GM23248 (cell line): ENCODE measurements at places on chromosomes 6 and 20.

- no peak for DNase-seq
Measured at GRCh38 chr6:161624111-161624510, 350.2 kb upstream of the AGPAT4 start.

DNA sequence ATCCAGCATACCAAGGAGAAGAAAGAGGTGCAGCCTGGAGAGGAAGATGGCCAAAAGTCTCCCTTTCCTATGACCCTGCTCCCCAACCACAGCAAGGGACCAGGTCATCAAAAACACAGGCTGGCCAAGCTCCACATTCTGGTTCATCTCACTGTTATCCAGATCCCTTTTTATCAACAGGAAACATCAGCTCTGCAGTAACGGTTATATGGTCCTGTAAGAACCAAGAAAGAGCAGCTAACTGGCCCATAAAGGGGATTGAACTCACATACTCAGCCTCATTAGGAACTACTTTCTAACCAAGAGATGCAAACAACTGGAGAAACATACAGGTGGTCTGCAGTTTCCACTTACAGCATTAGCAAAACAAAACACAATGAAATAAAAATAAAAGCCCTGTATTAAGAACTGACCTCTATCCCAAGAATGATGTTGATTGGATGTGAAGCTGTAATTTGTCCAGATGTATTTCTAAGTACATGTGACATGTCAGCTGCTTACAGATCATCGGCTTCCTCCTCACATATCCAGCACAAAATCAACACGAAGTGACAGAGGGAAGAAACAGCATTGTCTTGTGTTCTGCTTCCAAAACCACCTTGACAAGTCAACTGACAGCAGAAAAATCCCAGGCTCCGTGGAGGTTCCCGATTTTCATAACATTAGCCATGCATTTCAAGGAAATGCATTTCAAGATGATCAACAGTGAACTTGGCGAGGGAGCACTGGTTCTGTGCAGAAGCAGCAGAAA, 557.2 kb upstream of the AGPAT4 start:
- no peak for DNase-seq

DNA sequence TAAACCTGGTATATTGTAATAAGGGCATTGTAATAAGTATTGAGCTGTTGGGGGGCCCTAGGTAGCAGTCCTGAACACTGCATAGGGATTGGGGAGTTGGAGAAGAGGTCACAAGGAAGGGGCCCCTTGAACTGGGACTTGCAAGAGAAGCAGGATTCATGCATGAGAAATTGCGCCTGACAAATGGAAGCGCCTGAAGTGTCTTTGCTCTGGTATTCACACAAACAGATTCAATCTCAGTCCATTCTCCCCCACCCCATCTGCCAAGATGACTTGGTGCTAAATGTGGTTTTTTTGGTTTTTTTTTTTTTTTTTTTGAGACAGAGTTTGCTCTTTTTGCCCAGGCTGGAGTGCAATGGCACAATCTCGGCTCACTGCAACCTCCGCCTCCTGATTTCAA, 87.1 kb downstream of the CAP2 start:
- no peak for DNase-seq

GRCh38 chr20:64166721-64167615, 2.7 kb downstream of the MYT1 start:
- peak; percentile 11 for DNase-seq

DNA sequence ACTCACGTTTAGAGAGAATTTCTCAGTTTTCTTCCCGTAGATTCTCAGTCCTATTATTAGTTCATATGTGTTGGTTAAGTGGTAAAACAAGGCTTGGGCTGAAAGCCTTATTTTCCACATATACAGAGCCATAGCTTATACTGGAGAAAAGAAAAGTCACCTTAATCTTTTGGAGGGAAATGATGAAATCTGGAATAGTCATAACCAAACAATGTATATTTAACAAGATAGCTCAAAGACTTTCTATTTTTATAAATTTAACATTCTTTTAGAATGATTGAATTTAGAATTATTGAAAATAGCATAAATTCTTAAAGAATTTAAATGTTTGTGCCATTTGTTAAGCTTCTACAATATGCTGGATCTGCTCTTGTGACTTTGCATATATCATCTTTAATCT, 85.8 kb downstream of the CDKAL1 start:
- peak; percentile 11 for DNase-seq

DNA sequence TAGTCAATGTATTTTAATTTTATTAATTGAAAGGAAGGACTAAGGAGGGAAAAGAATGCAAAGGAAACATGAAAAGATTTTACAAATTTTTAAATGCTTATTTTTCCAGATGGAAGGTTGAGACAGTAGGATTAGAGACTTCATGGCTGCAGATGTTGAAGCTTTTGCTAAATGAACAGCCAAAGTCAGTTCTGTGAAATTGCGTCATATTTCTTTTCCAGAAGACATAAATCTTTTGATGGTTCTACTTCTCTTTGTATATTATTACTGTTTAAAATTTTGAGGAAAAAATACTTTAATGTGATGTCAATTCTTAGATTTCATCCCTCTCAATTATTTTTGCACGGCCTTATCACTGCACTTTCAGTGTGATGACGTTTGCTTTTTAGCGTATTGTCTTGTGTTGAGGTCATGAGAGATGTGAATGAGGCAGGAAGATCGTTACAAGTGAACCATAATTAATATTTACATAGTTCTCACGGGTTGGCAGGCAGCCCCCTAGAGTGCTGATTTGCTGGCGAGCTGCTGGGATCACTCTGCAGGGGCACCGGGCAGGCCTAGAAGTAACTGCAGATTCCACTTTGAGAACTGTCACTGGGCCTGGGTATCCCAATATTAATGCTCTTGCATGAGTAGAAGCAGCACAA, 158.1 kb downstream of the TBXT start:
- no peak for DNase-seq

- DNase-seq, result no peak
Measured at GRCh38 chr6:2557181-2557720, 193.5 kb downstream of the MYLK4 start.

DNA sequence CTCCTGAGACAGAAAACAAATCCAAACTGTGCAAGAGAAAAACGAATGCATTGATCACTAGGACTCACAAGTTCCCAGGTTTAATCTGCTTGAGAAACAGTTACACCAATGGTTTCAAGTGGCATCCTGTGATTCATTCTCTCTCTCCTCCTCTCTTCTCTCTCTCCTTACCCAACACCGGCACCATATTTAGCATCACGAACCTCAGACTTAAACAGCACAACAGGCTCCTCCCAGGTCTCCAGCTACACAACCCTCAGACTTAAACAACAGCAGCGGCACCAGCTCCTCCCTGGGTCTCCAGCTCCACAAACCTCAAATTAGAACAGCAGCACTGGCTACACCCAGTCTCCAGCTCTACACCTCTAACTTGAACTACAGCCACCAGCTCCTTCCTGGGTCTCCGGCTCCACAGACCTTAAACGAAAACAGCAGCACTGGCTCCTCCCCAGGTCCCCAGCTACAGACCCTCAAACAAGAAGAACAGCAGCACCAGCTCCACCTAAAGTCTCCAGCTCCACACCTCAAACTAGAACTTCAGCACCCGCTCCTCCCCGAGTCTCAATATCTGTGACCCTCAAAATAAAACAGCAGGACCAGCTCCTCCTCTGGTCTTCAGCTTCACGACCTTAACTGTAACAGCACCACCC, 355.9 kb downstream of the PREX1 start:
- no peak for DNase-seq

- DNase-seq, result no peak
Measured at GRCh38 chr6:19879663-19880062, 42.5 kb downstream of the ID4 start.

- peak; percentile 76 for DNase-seq
Measured at GRCh38 chr6:19417713-19418112, 419.5 kb upstream of the ID4 start.
